ENCODE measurements at places on chromosomes 16 and 17.

- no peak for DNase-seq
Observed at GRCh38 chr16:46731691-46732555, 16.2 kb downstream of the MYLK3 start.

- DNase-seq = no peak
Observed at GRCh38 chr16:74605746-74606520, 981 bp downstream of the GLG1 start.

DNA sequence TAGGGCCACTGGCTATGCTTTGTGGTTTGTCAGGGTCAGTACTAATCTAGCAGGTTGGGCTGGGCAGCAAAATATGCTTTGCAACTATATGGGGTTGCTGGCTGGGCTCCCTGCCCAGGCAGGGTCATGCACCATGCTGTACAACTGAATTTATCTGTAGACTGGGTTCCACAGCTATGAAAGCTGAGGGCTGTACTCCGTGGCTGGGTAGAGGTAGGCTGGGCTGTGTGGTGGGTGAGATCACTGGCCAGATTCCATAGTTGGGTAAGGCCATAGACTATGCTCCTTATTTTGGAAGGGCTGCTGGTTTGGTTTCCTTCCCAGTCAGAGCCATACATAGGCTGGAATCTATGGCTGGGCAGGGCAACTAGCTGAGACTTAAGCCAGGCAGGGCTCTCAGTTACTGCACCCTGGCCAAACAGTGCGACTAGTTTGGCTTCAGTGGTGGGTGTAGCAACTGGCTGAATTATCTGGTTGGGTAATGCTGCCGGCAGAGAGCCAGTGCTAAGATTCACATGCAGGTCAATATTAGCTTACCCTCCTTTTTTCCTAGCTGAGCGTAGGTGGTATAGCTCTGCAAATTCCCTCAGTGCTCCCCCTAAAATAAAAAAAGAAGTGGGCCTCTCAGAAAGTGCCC, 769.1 kb upstream of the CDH8 start:
- DNase-seq = no peak

- no peak for DNase-seq
Observed at GRCh38 chr17:45743626-45744326, 40.3 kb upstream of the CRHR1 start.

DNA sequence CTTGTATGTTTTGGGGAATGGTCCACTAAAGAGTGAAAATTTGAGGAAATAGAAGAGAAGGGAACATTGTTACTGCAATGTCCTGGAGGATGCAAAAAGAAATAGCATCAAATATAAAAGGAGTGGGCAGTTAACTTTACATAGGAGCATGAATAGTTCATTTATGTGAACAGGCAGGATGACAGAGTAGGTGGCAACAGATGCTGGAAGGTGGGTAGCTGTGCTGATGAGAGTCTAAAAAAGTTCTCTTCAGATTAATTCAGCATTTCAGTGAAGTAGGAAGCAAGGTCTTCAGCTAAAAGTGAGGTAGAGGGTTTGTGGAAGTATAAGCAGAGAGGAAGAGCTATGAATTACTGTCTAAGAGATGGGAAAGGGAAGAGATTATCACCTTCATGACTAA, 276.5 kb downstream of the KIF2B start:
- DNase-seq = no peak

DNA sequence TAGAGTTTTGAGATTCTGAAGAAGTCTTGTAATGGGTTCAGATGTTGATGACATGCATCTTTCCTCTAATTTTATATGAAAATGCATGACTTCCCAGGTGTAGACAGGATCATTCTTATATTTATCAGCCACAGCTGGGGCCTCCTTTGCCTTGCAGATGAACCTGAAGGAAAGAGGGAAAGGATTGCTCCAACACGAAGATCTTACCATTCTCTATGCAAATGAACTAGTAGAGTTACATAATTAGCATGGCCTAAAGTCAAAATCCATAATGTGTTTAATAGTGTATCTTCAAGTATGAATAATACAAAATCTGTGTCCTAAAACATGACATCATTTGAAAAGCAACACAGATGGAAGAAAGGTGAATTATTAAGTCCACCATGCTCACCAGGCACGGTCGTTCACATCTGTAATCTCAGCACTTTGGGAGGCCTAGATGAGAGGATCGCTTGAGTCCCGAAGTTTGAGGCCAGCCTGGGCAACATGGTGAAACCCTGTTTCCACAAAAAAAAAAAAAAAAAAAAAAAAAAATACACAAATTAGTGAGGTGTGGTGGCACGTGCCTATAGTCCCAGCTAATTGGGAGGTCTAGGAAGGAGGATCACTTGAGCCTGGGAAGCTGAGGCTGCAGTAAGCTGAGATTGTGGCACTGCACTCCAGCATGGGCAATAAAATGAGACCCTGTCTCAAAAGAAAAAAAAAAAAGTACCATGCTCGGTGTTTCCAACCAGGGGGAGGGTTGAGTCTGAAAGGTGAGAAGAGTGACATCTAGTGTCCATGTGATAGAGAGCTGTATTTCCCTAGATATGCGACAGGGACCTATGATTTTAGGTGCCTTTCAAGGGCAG, 6.3 kb downstream of the VWA3A start:
- no peak for DNase-seq

DNA sequence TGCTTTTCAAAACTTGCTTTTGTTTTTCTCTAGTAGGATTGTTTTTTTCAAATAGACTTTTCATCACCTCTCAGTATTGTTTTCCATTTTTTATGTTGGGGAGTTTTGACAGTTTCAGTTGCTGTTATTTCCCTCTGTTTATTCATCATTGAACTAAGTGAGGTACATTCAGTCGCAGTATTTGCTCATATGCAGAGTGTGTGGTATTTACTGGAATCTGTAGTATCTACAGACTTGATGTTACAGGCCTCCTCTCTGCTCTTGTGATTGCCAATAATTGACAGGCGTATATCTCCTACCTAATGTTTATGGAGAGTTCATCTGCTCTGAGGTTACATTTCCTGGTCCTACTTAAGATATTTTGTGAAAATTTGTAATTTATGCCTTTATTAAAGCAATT, 49.6 kb downstream of the COX10 start:
- no peak for DNase-seq

DNA sequence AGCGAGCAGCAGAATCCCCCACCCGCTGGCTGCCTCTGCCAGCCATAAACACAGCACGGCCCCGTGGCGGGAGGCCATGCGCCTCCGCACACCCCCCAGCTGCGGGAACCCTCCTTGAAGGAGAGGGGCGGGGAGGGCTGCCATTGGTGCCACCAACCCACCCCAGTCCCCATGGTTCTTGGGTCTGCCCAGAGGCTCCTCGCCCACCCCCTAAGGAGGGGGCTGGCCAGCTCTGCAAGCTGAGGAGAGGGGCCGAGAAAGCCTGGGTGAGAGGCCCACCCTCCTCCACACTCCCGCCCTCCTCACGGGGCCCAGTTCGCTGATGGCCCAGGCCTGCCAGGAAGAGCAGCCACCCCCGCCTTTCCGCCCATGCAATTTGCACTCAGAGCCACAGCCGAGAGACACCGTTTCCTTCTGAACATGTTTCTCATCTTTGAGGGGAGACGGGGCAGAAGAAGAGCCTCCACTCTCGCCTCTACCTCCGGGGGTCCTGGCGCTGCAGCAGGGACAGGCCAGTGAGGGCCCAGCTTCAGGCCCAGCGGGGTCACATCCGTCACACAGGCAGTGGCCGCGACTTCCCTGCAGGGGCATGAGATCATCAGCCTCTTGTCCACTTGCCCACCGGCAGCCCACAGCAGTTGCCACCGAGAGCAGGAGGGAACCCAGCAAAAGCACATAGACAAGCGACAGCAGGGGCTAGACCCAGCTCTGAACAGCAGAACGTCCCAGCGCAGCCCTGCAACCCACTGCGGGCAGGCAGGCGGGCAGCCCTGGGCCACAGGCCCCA, 23.0 kb downstream of the KATNB1 start:
- DNase-seq = no peak

DNA sequence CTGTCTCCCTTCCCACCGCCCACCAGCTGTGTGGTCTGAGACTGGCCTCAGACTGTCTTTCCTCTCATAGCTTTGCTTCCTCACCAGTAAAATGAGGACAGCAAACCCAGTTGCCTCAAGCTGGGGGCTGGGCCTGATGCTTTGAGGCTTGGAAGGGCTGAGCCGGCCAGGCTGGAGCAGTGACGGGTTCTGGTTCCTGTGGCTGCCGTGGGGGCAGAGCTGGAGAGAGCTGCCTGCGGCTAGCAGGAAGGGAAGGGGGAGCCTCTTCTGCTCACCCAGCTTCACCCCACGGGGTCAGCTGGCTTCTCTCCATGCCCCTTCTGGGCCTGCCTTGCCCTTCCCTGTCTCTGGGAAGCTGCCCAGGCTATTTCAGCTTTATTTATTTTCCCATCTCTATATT, 23.7 kb downstream of the LASP1 start:
- peak; percentile 46 for DNase-seq

DNA sequence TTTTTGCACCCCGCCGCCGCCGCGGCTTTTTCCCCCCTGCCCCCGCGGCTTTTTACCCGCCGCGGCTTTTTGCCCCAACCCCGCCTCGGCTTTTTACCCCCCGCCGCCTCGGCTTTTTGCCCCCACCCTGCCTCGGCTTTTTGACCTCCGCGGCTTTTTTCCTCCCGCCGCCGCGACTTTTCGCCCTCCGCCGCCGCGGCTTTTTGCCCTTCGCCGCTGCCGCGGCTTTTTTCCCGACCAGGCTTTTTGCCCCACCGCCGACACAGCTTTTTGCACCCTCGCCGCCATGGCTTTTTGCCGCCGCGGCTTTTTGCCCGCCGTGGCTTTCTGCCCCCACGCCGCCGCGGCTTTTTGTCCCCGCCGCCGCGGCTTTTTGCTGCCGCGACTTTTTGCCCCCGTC, 137.0 kb upstream of the TP53TG3D start:
- no peak for DNase-seq

GRCh38 chr16:84631886-84632285, 14.0 kb upstream of the COTL1 start:
- DNase-seq = no peak

Measured in WERI-Rb-1 (cell line).